ENCODE measurements at places on chromosomes 7 and 10.

DNA sequence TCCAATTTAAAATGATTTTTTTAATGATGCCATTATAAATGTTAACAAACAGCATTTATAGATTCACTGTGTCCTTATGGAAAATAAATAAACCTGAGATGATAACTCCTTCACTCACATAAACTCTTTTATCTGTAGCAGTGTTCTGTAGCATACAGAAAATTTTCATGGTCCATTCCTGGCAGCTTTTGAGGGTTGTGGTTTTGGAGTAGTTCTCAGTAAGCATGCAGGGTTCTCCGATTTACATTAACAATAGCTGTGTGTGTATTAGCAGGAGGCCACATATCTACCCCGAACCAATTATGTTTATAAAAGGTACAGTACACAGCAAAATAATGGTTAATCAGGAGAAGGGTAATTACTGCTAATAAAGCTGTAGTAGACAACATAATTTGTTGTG, 162.7 kb downstream of the CDCA7L start:
- DNase-seq = no peak

DNA sequence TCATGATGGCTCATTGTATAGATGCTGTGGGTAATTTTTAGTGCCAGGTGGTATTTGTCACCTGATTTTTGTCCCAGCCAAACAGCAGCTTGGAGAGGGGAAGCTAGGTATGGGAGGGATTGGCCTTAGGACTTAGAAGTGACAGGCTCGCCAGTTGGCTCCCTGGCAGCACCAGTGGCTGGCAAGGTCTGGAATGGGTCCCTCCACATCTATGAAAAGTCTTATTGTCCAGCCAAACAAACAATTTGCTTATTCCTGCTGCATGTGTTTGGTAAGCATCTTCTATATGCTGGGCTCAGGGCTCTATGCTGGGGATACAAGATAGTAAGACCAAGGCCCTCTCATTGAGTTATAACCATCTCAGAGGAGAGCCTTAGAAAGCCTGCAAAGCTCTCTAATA, 42.5 kb downstream of the SORCS3 start:
- no peak for DNase-seq

- DNase-seq = no peak
Measured at GRCh38 chr10:25076506-25077177, 60.2 kb downstream of the THNSL1 start.

DNA sequence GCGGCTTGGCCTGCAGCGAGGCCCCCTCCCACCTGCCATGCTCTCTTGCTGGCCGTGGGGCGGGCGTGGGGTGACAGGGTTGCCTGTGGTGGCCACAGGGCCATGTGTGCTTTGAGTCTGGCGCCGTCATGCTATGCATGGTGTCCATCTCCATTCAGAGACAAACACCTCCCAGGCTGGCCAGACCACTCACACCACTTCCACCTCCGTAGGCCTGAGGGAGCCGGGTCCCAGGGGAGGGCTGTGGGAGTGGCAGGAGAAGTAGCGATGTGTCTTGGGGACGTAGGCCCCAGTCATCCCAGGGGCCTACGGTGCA, 65.5 kb downstream of the DNAJB6 start:
- DNase-seq = no peak

GRCh38 chr7:12303062-12303461, 92.0 kb downstream of the TMEM106B start:
- no peak for DNase-seq

- DNase-seq = no peak
Measured at GRCh38 chr7:138943061-138943460, 38.1 kb downstream of the KIAA1549 start.

DNA sequence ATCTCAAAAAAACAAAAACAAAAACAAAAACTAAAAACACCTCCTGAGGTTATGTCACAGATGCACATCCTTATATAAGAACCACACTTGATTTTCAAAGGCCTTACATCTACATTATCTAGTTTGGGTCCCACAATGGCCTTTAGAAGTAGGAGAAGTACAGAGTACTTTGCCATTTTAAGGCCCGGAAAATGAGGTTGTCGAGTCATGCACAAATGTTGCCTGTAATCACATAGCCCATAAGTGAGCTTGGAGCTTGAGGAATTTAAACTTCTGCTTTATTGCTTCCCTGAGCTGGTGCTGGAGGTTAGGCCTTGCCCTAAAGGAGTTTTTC, 9.7 kb upstream of the MKRN1 start:
- no peak for DNase-seq

DNA sequence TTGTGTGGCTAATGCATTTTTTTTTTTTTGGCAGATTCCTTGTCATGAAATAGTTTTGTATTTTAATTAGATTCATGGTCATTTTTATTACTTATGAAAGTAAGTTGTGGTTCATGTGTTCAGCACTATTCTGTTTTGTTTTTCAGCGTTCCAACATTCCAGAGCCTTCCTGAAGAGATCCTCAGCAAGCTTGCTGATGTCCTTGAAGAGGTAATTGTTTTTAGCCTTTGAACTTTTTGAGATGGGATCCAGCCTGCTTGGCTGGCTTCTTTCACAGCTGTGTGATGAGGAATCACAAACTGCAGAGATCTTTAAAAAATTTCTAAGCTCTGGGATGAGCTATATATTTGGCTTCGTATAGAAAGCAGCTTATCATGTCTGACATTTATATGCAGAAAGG, 208.0 kb upstream of the CSTF2T start:
- DNase-seq = no peak

DNA sequence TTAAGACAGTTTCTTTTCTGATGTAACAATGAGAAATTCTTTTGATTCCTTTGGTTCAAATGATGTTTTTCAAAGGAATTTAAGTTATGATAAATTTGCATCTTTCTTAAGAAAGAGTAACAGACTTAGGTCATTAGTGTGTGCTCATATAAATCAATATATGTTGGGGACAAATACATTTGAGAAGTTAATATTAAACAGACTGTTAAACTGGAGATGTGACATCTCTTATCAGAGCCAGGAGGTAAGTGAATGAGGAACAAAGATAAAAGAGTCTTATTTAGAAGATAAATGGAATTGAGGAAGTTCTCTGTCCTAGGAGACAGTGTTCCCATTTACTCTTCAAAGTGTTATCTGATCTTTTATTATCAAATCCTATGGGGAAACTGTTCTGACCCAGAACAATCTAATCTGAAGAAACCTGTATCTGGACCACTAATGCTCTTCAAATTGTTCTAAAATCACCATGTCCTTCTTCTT, 104.8 kb upstream of the LAMB4 start:
- DNase-seq = peak; percentile 55

DNA sequence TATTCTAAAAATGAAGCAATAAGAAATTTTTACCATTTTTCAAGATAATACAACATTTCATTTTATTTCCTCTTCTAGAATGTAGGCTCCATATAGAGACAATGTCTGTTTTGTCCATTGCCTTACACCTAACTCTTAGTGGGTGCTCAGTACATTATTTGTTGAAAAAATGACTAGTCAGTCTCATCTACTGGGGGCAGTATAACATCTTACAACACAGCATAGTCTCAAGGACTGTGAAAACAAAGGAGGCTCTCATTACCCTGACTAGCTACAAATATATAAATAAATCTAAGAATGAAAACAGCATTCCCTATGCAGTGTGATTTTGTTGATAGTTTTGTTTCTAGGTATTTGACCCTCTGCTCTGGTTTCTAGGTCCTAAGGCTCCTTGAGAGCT, 11.6 kb downstream of the CRPPA start:
- DNase-seq = no peak

DNA sequence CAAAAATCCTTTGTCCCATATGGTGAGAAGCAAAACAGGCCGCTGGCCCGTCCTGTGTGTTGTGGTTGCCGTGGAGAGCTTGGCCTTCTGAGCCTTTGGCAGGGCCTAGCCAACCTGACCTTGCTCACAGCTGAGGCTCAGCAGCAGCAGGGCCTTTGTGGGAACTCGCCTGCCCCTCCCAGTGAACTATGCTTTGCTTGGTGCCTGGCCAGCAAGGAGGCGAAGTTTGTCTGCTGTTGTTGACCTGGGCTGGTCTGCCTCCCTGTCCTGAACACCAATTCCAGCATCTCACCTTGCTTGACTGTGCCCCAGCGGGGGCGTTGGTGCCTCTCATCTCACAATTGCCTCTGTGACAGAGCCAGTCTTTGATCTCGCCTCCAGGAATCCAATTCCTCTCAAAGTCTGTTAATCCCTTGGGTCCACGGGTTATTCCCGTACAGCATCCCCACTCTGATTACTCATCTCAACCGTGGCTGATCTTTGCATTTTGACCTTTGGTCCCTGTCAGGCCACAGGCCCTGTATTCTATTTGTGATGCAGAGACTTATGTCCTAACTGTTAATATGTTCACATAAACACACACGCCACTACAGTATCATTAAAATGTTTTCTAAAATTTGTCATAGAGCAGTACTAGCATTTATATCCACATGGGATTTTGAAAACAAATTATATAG, 22.6 kb downstream of the EPDR1 start:
- no peak for DNase-seq

DNA sequence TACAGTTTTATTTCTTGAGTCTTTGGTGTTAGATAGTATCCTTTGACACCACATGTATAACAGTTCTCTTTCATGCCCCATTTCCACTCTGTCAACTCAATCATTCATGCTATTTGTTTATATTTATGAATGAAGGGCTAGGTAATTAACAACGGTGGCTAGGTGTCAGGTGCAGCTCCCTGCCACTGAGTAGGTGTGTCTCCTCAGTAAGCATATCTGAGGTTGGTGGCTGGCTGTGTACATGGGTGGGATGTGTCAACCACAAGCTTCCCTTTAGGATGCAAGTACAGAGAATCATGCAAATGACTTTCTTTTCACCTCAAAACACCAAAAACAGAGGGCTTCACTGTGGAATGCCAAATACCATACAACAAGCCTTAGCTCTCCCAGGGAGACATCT, 83.4 kb downstream of the ZNF365 start:
- no peak for DNase-seq

GRCh38 chr7:141225916-141226618, 152.2 kb downstream of the TMEM178B start:
- no peak for DNase-seq

DNA sequence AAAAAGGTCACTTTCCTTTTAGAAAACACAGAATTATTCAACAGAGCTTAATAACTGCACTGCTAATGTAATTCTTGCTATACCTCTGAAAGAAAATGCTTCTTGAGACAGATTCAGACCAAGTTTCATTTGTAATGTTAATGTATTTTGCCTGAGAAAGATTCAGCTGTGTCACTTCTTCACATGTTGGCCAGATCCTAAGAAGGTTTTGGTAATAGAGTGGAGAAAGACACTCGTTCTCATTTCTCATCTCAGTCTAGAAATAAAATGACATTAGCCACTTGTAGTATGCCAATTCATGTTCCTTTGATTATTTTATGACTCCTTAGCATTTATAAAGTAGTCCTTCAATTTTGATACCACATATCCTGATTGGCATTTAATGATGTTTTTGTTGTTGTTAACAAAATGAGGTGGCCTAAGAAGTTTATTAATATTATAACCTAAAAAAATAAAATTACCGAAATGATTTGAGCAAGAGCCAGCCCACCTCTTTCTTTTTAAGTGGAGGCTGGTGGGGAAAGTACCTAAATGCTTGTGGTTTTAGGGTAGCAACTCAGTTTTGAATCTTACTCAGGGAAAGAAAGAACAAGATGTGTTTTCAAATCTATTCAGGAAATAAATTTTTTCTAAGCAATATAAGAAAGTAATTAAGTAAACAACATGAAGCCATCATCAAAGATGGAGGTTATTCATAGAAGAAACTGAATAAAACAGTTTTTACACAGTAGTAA, 16.4 kb upstream of the ELAPOR2 start:
- DNase-seq = no peak

- no peak for DNase-seq
Measured at GRCh38 chr10:8095959-8096358, 41.5 kb downstream of the GATA3 start.

DNA sequence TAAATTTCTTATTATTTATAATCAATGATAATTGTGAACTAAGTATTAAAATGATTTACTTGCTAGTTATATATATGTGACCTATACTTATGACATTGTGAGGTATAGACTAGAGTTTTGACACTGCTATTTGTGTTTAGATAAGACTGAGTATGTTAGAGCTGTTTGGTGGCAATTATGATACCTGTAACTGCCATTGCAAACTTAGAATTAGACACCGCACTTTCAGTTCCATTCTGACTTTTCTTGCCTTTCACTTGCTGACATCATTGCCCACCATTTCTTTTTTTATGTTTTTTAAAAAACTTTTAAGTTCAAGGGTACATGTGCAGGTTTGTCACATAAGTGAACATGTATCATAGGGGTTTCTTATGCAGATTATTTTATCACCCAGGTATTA, 214.5 kb downstream of the MBL2 start:
- no peak for DNase-seq

- DNase-seq = no peak
Measured at GRCh38 chr7:93242106-93242505, 9.9 kb downstream of the VPS50 start.

GRCh38 chr7:129550693-129551360, 48.5 kb downstream of the SMKR1 start:
- no peak for DNase-seq

DNA sequence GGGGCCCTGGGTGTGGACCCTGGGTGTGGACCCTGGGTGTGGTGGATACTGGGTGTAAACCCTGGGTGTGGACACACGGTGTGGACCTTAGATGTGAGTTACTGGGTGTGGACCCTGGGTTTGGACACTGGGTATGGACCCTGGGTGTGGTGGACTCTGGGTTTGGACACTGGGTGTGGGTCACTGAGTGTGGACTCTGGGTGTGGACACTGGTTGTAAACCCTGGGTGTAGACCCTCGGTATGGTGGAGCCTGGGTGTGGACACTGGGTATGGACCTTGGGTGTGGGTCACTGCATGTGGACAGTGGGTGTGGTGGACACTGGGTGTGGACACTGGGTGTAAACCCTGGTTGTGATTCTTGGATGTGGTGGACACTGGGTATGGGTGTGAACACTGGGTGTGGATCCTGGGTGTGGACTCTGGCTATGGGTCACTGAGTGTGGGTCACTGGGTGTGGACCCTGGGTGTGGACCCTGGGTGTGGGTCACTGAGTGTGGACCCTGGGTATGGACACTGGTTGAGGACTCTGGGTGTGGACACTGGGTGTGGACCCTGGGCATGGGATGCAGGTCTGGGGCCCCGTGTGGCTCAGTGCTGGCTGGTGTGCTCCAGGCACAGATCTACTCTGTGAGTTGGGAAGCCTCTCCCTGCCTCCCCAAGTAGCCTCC, 356.2 kb downstream of the GLRX3 start:
- no peak for DNase-seq

- DNase-seq = no peak
Measured at GRCh38 chr7:112400141-112400540, 50.1 kb upstream of the IFRD1 start.

DNA sequence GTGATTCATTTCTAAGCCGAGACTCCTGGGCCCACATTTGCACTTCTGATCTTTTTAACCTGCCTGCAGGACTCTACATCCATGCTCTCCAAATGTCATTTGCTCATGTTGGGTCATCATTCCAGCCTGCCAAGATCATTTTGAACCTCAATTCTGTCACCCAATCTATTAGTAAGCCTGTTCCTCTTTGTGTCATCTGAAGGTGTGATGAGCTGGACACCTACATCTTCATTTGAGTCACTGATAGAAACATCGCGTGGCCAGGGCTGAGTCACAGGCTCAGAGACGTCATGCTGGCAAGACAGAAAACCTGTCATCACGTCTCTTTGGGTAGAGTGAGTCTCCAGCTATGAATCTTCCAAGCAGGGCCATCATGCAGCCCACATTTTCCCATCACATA, 65.3 kb upstream of the SLF2 start:
- no peak for DNase-seq
